ENCODE measurements at places on chromosomes 3 and 15.

DNA sequence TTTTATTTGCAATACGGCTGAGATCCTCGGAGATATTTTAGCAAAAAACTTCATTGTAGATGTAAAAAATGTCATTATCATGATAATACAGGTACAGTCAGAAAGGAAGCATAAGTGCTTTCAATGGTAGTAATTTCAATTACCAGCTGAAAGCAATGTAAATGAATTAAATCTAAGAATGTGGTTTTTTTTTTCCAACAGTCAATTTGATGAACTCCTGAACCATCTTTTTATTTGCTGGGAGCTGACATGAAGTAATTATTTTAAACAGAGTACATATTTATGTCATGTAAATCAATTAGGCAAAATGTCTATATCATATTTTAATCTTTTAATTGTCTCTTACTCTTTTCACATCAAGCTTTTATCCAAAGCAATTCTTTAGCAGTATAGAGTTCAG, 70.6 kb downstream of the MORC1 start:
- DNase-seq = no peak

- no peak for DNase-seq
Observed at GRCh38 chr3:197615430-197615829, 59.7 kb upstream of the BDH1 start.

GRCh38 chr3:23685541-23686258, 120.1 kb upstream of the UBE2E1 start:
- DNase-seq = no peak

GRCh38 chr15:57195326-57195725, 181.0 kb upstream of the CGNL1 start:
- DNase-seq = no peak

DNA sequence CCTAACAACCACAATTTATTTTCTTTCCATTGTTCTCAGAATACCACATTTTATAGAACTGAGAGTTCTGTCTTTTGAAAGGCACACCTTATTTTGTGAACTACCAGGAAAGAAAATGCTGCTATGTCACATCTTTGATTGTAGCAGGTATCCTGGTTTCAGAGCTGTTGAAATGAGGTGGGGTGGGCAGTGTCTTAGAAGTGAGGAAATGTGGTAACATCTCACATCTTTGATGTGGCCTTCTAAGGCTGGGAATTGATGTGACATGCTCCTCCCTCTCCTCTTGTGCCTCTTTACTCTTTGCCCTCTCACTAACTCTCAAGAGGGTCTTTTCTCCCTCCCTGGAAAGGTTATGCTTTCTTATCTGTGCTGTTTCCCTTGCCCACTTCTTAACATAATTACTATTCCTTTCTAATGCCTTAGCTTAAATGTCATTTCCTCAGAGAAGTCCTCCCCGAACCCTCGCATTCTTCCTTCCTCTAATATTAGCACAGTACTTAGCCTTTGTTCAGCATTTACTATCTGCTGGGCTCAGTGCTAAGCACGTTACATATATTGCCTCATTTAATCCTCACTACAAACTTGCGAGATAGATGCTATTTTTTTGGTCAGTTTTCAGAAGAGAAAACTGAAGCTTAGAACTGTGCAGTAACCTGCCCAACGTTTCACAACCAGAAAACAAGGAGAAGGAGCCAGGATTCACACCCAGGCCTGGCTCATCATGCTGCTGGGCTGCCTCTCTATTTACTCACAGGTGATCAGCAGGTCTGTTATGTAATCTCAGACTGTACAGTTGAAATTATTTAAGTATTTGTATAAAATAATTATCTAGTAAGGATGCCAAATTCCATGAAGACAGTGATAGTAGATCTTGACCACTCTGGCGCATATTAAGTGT, 24.0 kb upstream of the SPTSSB start:
- DNase-seq = no peak

GRCh38 chr3:39812537-39812936, 3.1 kb downstream of the MYRIP start:
- no peak for DNase-seq
